ENCODE measurements at places on chromosomes 6 and 20.

GRCh38 chr6:77548190-77548589, 84.9 kb upstream of the HTR1B start:
- DNase-seq, result no peak

GRCh38 chr20:57031867-57032355, 234.5 kb downstream of the BMP7 start:
- DNase-seq, result no peak

GRCh38 chr6:48996461-48997119, 466.5 kb downstream of the MMUT start:
- no peak for DNase-seq

GRCh38 chr6:22248513-22249308, 48.1 kb downstream of the PRL start:
- DNase-seq, result no peak

Measured in ecto neural progenitor cell (in vitro differentiated cells).